ENCODE measurements at places on chromosomes 7 and 10.
A peak's percentile ranks its signal among the peaks of the same experiment; 100 is the strongest.

- DNase-seq, result no peak
Observed at GRCh38 chr10:97590082-97590747, 694 bp downstream of the C10orf62 start.

DNA sequence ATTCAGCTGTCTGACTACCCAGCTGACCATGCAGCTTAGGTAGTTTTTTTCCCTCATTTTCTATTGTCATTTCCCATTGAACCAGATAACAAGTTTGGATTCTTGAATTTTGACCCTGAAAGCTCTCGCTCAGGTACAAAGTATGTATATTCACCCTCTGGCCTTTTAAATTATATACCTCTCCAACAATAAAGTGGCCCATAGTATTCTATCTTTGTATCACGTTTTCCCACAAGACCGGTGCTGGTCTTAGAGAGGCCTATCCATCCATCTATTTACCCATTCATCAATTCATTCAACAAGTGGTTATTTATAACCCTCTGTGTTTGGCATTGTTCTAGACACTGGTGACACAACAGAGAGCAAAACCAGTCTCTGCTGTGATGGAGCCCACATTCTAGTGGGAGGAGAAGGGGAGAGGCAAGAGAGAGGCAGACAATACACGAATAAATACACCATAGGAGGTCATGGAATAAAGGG, 35.2 kb upstream of the NPSR1 start:
- no peak for DNase-seq

GRCh38 chr10:36476399-36476798, 649.0 kb upstream of the ANKRD30A start:
- no peak for DNase-seq

DNA sequence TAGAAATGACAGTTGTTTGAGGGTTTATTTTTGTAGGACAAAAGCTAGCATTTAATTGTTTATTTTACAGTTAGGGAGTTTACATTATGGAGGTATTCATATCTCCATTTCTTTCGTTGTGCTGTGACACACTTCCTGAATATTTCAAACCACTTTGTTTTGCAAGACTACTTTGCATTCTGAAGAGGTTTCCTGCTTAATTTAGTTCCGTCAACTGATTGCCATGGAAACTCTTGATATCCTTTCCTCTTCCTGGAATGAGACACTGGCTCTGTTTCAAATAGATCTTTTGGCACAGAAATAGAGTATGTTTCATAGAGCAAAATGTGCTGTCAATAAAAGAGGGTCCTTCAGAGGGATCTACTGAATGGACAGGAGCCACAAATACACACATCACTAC, 159.5 kb upstream of the AGR3 start:
- DNase-seq, result peak; percentile 59

- DNase-seq, result no peak
Observed at GRCh38 chr10:88458209-88458608, 124.9 kb downstream of the RNLS start.

DNA sequence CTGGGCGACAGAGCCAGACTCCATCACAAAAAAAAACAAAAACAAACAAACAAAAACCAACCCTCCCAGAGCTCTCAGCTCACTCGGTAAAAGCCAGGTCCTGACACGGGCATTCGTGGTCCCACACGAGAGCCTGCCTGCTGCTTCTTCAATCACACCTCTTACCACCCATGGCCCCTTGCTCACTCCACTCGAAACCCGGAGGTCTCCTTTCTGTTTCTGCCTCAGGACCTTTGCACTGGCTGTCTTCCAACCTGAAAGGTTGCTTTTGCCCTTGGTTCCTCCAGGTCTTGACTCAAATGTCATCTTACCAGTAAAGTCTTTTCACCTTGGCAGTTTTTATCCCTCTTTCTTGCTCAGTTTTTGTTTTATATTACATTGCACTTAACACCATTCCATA, 169.6 kb downstream of the EVX1 start:
- DNase-seq, result no peak

GRCh38 chr10:90592638-90593302, 265.1 kb downstream of the HTR7 start:
- peak; percentile 13 for DNase-seq

- no peak for DNase-seq
Observed at GRCh38 chr7:150788474-150789269, 11.5 kb downstream of the TMEM176B start.

DNA sequence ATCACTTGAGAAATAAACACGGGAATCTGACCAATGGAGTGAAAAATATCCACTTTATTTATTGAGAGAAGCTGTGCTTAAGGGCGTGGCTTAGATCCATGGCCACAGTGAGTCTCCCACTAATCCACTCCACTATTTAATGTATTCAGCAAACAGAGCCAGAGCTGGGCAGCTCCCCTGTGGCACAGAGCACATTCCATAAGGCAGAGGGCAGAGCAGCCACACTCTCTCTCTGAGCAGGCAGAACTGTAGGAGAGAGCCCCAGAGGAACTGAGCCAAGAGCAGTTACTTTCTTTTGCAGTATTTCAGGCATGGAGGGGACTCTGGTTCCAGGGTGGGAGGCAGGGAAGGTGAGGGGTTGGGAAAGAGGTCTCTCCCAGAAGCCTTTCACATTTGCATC, 106.0 kb downstream of the GALNT17 start:
- no peak for DNase-seq

DNA sequence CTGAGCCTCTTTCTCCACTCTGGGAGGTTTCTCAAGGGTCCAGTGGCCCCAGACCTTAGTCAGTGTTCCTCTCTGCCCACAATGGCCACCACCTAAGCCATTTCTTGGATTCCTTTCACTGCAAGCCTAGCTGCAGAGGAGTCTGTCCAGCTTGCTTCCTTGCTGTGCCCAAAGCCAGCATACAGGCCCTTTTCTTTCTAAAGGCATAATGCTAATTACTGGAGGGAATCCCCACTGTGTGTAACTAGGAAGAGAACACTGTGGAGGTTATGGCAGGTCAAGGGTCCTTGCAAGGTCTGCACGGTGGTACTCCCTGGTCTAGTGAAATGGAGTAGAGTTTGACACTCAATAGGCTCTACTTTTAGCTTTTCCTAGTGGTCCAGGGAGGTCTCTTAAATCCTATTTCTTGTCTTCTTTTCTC, 70.4 kb upstream of the CC2D2B start:
- DNase-seq, result no peak

DNA sequence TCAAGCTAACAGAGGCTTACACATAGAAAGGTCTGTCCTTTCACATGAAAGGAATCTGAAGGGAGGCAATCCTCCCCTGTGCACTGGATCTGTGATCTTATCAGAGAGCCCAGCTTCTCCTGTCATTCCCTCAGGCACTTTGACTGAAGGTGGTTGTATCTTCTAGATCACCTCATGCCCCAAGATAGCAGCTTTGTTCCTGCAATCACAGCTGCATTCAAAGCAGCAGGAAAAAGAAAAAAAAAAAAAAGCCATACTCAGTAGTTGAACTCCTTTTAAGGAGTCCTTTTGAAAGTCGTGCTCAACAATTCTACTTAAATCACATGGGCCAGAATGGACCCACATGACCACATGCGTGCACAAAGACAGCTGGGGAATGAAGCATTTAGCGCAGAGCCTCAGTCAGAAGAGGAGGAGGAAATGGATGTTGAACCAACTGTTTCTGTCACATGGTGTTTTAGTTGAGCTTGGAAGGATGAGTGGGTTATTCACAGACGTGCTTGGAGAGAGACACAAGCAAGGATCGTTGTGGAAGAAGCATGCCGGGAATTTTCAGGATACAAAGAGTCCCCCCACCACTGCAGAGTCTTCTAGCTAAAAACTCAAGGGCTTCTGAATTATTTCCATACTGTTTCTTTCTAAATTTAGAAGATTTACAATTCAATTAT, 13.0 kb upstream of the PFKP start:
- DNase-seq, result no peak

- peak; percentile 52 for DNase-seq
Observed at GRCh38 chr7:30135301-30136116, 723 bp downstream of the MTURN start.

GRCh38 chr7:20697351-20697750, 81.9 kb downstream of the ABCB5 start:
- no peak for DNase-seq

GRCh38 chr7:119175911-119176627, 951.6 kb downstream of the ANKRD7 start:
- DNase-seq, result peak; percentile 65

GRCh38 chr7:151794508-151795167, 82.3 kb downstream of the PRKAG2 start:
- DNase-seq, result no peak

DNA sequence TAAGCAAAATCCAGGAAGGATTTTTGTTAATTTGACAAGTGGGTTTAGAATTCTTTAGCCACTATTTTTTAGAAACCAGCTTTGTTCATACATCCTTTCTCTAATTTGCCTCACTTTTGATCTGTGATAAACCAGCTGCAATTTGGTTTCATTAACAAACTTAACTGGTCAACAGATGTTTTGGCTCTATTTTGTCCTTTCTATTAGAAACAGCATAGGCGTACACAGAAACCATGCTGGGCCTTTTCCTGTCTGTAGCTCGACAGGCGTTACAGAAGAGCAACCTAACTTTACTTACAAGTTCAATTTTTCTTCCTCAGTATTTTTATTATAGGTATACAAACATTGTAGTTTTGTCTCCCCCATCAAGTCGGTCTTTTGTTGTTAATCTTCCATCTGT, 28.2 kb downstream of the KAT6B start:
- DNase-seq, result no peak

DNA sequence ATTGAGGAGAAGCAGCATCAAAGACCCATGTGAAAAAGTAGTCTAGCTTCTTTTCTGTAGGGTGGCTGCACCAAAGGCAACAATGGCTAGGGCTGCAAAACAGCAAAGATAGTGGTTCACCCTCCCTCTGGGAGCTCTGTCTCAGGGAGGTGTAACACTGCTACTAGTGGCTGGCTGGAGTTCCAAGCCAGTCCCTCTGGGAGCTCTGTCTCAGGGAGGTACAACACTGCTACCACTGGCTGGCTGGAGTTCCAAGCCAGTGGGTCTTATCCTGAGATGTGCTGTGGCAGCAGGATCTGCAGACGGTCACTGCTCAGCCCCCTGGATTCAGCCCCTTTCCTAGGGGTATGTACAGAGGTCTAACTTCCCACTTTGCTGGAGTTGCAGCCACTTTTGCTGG, 37.9 kb upstream of the TMEM140 start:
- DNase-seq, result no peak

DNA sequence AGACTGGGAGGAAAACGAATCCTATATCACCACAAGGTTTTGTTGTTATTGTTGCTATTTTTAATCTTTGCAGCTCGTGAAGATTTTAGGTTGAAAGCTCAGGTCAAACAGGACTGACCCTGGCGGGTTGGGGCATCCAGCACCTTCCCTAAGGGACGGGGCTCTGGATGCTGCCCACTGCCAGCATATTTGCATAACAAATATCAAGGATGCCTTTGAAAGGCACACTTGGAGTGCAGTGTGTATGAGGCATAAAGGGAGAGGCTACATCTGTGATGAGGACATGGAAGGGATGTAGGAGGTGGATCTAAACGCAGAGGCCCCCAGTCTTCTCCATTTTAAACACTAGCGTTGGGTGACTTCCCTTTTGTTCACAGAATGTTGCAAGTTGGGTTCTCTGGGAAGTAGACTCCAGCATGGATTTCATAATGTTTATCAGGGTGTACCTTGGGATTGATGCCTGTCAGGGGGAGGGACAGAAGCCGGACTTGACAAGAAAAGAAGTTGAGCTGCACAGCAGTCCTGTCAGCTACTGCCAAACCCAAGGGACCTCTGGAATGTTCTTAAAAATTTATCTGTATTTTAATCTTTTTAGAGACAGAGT, 181.1 kb upstream of the IMMP2L start:
- no peak for DNase-seq

GRCh38 chr7:6254866-6255265, 17.6 kb downstream of the CYTH3 start:
- DNase-seq, result no peak

All from NCI-H1105 (cell line).